AG20443 (cell line): ENCODE measurements at places on chromosomes 13 and 19.

DNA sequence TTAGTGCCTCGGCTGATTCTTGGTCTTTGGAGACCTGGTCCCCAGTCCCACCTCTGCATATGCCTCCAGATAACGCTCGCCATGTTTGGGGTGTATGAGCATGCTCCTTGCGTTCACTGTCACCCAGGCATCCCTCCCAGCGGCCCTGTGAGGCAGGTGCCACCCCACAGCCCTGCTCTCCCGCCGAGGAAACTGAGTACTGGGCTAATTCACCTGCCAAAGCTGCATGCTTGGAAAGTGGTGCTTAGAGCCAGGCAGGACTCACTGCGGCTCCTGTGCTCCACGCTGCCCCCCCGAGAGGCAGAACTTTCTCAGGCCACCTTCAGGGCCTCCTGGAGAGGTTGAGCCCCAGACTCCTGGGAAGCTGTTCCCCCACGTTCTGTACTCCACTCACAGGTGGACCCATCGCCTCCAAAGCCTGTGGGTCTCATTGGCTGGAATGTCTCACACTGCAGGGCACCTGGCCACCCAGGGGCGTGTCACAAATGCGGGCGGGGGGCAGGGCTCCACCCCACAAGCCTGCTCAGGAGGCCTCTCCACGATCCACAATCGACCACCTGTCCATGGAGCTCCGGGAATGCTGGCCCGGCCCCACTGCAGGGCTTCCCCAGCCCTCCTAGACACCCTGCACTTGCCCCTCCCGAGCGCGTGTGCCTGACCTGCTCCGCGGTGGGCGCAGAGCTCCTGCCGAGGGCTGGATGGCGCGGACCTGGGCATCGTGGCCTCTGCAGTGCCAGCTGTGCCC lies 64.6 kb downstream of the ATP11A start:
- no peak for DNase-seq

DNA sequence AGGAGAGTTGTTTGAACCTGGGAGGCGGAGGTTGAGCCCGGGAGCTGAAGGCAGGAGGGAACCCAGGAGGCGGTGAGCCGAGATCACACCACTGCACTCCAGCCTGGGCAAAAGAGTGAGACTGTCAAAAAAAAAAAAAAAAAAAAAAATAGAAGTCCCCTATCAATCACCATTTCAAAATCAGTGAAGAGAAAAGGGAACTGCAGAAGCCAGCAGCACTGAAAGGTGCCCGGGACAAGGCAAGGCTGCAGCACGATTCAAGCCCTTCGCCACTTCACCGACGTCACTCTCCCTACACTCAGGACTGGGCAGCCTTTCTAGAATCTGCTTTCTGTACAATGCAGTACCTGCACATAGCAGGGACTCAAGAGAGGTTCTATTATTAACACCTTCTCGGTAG lies 21.9 kb upstream of the USP12 start:
- no peak for DNase-seq

- DNase-seq, result no peak
These were observed 277.8 kb downstream of the ABCC4 start for GRCh38 chr13:95023405-95023804.

DNA sequence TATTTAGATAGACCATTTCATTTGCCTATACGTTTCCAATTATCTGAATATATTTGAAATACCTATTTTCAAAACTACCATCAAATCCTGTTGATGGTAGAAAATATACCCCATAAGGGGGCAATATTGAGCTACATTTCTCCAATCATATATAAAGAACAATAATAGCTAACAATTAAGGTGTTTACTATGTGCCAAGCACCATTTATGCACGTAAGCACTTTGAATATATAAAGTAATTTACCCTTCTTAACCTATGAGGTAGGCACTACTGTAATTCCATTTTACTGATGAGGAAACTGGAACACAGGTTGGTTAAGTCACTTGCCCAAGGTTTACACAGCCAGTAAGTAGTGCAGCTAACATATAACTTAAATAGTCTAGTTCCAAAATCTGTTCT lies 79.2 kb downstream of the UBL3 start:
- DNase-seq, result no peak
